AG04449 (cell line): ENCODE measurements at places on chromosomes 2 and 18.

GRCh38 chr2:161135951-161136593 is 24.2 kb upstream of the TANK start:
- DNase-seq, result no peak

GRCh38 chr18:31097666-31098065 is 4.6 kb downstream of the DSC2 start:
- no peak for DNase-seq

DNA sequence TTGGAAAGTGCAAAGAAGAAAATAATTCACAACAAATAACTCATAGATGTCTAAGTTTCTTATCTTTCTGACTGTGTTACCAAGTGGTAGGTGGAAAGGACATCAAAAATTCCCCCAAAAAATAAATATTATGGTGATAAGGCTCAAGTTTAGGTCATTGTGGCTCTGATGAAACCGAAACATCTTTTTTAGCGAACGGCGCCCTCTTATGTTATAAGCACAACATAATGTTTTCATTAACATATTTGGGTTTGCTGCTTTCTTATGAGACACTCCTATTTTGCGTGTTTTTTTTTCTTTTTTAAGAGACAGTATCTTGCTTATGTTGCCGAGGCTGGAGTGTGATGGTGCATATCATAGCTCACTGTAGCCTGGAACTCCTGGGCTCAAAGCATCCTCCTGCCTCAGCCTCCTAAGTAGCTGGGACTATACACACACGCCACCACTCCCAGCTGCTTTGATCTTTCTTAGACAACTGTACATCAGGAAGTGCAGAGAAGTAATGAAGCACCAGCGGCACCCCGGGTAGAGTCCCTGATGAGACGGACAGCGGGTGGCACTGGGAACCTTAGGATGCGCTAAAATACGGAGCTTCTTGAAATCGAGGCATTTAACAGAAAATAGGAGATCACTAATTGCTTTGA is 38.5 kb upstream of the SLC35G4 start:
- no peak for DNase-seq

DNA sequence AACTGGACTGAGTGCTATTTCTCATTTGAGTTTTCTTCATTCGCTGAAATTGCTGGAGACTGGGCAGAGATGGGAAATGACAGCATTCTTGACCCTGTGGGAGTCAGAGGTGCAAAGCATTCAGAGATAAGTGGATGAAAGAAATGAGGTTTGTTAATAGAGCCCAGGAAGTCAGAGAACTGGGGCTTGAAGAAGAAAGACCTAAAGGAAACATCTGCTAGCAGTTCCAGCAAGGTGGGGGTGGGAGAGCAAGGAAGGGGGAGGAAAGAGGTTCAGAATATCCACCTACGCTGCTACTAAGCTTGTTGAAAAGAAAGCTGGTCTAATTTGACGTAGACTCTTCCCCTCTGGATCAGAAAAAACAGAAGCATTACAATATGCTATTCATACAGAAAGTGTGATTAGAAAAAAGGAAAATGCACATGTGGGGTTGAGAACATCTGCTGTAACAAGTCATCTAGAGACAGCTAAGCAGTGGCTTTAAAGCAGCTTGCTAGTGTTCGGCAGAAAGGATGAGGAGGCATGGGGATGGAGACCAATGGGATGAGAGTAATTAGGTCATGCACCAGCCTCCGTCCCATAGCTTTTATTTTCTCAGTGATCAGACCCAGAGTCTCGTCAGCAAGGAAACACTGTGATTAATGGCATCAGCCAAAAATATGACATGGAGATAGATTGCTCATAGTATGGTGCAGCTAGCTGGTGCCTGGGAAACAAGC is 29.7 kb downstream of the NAB1 start:
- no peak for DNase-seq

DNA sequence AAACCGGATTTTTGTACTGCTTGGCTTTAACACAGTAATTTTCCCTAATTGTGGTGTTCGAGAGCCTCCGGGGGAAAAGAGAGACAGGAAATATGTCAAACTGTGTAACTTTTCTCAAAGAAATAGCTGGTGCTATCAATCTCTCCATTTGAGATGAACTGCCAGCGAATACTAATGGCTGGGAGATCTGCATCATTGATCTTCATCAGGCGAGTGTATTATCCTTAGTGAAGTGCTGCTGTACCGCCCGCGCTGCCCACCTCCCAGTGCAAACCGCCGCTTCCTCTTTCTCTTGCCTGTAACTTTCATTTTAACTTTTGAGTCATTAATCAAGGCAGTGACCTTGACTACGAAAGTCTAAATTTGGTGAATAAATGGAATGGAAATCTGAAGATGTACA is 246.1 kb upstream of the ST6GAL2 start:
- no peak for DNase-seq

GRCh38 chr2:75241696-75242095 is 42.4 kb upstream of the TACR1 start:
- DNase-seq, result no peak

DNA sequence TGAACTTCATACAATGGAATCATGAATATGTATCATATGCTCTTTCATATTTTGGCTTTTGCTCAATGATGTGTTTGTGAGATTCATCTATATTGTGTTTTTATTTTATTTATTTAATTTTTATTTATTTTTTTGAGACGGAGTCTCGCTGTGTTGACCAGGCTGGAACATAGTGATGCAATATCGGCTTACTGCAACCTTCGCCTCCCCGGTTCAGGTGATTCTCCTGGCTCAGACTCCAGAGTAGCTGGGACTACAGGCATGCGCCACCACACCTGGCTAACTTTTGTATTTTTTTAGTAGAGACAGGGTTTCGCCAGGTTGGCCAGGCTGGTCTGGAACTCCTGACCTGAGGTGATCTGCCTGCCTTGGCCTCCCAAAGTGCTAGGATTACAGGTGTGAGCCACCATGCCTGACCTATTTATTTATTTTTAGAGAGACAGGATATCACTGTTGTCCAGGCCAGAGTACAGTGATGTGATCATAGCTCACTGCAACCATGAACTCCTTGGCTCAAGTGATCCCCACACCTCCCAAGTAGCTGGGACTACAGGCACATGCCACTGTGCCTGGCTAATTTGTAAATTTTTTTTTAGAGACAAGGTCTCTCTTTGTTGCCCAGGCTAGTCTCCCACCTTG is 74.5 kb downstream of the TET3 start:
- no peak for DNase-seq

DNA sequence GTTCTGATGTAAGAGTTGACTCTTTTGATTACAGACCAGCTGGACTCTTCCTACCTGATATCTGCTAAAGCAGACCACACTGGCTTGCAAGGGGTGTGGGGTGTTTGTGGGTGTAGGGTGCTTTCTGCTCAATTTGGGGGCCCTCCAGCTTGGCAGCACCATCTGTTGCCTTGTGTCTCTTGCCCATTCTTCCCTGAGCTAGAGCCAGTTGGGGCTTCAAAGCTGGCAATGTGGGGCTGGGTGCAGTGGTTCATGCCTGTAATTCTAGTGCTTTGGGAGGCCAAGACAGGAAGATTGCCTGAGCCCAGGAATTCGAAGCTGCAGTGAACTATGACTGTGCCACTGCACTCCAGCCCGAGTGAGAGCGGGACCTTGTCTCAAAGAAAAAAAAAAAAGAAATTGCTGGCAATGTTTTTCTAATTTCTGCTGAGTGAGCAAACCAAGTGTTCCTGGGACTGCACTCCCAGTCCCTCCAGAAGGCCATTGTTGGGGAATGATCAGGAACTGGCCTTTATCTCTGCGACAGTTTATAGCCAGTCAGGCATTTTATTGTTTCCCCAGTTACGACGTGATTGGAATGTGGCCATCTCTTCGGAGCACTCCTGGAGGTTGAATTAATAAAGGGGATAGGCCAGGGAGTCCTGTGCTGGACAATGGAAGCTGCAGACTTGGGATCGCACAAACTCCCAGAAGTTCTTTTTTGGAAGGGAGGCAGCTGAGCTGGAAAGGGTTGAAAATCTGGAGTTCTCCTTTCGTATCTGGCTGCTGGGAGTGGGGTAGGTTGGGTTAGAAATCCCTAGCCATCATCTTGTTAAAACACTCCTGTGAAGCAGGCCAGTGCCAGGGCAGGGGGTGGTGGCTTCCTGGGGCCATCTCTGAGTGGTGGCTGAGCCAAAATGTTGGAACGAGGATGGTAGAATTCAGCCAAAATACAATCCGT is 57.2 kb downstream of the LIPG start:
- DNase-seq, result no peak

DNA sequence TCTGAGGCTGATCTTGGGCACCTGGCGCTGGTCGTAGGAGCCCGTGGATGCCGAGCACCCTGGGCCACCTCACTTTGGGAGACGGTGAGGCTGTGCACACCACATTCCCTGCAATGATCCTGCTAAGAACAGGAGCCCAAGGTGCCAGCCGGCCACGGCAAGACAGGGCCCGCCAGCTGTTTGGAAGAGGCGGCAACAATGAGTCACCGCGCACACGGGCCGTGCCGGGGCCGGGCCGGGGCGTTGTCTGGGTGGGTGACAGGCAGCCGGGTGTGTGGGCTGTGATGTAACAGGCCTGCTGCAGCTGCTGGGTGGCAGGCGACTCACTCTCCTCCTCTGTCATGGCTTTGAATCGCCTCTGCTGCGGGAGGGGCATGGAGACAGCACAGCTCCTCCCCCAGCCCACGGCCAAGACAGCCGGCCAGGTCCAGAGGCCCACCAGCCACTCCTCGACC is 49.7 kb upstream of the ODC1 start:
- no peak for DNase-seq

- no peak for DNase-seq
These were observed 54.7 kb downstream of the BCL2 start for GRCh38 chr18:63264871-63265270.

DNA sequence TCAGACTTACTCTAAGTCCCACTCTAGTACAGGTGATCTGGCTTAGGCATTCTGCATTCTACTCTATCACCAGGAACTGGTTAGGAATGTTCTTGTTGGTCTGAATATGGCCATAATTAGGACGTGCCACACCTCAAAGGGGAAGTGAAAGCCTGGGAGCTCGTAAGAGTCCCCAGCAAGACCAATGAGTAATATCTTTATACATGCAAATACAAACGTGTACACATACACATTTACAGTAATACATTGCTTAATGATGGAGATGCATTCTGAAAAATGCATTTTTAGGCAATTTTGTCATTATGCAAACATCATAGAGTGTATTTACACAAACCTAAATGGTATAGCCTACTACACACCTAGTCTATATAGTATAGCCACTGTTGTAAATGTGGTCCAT is 19.5 kb upstream of the ERCC3 start:
- no peak for DNase-seq

GRCh38 chr2:229675569-229675968 is 38.8 kb downstream of the DNER start:
- DNase-seq, result no peak

DNA sequence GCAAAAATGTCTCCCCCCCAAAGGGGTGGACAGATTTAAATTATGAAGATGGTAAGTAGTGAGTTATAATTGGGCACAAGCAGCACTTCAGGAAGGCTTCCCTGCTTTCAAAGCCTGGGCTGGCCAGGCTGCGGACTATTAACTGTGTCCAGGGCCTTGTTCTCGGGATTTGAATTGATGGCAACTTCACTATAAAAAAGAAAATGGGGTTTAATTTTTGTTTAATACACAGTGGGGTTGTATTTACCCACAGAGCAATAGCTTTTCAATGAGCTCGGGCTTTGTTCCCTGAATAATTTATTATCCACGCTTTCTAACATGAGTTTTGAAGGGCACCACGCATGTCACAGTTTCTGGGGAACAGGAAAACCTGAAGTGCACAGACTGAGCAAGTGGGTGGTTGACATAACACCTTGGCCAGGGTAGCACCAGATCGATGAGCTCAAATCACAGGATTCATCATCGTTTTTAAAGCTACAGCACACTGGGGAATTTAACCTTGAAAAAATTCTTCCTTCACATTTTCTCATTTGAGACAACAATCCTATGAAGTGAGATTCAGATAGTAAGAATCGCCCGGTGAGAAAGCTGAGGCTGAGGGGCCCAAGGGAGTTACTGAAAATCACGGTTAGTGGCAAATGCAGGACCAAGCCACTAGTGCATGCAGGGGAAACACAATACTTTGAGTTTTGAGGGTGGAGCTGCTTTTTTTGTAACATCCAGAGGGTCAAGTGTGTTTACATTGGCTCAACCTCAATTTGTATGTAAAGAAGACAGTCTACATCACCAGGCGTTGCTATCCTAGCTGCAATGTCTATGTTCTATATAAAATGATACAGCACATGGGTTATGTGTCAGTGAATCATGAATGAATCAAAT is 28.9 kb upstream of the LMAN1 start:
- DNase-seq, result no peak

- no peak for DNase-seq
These were observed 75.8 kb upstream of the SEC11C start for GRCh38 chr18:59063912-59064311.

GRCh38 chr18:37084912-37085311 is 256.0 kb downstream of the KIAA1328 start:
- no peak for DNase-seq

DNA sequence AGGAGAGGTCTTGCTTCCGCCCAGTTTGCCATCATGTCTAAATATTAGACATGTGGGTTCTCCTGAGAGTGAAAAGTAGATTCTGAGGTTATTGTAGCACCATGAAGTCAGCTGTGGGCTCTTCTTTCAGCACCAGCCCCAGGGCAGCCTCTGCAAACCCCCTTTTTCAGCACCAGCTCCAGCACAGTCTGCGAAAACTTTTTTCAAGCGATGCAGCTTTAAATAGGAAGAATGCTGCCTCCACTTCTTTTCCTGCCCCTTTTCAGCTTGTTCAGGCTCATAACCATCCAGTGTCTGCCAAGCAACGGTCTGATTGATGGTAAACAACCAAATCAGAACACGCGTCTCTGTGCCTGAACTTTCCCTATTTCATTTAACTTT is at the start of gene COL5A2:
TSS of gene COL5A2 (minus strand) at position 192 of the 381 bp plus-strand sequence. CDS start at position 35, 157 bp downstream.
- peak; percentile 80 for DNase-seq

GRCh38 chr2:17680119-17680518 is 73.5 kb downstream of the SMC6 start:
- DNase-seq, result no peak

GRCh38 chr2:54577944-54578647 is 122.0 kb downstream of the SPTBN1 start:
- no peak for DNase-seq

GRCh38 chr18:78429127-78430108 is 550.2 kb upstream of the SALL3 start:
- DNase-seq, result no peak

GRCh38 chr18:62788876-62789275 is 73.5 kb downstream of the PHLPP1 start:
- no peak for DNase-seq

DNA sequence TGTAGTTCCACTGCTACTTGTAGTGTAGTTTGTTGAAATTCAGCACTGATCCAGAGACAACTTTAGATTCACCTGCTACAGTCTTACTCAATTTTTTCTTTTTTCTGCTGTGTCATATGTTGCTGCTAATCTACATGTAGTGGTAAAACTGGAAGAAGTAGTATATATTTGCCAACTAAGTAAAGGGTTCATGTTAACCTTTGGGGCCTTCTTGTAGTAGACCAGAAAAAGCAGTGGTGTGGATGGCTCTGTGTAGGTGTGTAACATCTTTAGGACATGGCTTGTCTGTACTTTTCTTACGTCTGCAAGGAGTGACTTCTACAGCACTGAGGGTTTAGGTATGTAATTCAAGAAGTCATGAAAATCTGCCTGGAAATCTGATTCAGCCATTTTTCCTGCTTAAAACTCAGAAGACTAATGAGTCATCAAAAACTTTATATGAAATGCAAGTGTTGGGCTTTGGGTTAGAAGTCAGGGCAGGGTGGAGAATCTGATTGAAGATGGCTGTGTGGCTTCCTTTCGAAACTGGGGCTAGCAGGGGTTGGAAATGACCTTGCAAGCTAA is 8.4 kb downstream of the PTPRM start:
- DNase-seq, result no peak
